ENCODE measurements at places on chromosomes 5 and 9.

DNA sequence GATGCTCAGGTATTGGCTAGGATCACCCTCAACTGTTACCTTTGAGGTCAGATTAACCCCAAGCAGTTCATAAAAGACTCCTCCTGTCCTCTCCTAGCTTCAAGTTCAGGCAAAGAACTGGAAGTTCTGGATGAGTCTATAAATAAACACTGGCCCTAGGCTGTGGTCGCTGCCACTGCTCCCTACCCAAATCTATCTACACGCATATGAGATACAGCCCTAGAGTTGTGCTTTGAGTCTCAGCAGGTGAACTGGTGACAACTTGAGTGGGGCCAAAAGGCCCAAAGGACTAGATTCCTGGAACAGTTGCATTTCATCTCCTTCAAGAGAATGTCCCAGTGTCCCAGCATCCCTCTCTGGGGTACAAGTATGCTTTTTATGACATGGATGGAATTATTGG lies 62.6 kb downstream of the SAXO1 start:
- ATAC-seq: no peak

- no peak for ATAC-seq
Observed at GRCh38 chr9:26129217-26129616, 451.0 kb upstream of the TUSC1 start.

DNA sequence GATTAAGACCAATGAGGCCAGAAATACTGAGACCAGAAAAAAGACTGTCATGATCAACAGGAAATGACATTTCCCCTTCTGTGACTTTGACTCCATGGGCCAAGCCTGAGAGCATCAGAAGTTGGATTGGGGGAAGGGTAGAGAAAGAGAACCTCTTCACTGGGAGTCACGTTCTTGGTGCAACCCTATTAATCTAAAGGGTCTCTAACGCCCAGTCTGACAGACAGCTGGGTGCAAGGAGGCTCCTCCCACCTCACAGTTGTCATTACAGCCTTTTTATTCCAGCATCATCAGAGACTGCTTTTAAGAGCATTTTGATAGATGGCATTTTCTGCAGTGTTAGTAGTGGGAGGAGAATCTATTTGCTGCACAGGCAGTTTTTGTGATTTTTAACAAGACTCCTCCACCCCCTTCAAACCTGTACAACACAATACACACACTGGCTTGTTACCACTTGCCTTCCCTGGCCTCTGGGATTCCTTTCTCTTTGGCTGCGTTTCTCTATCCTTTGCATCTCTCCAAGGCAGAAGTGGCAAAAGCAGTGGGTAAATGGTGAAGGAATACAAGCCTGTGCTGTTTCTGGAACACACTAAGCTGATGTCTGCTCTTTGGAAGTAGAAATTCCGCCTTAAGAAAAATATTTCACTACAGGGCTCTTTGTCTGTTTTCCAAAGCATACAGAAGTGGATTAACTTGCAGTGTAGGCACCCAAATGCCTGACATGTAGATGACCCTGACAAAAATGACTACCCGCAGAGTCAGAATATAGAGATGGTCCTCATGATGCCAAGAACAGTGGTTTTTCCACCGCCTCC lies 310.4 kb upstream of the ZNF608 start:
- no peak for ATAC-seq

DNA sequence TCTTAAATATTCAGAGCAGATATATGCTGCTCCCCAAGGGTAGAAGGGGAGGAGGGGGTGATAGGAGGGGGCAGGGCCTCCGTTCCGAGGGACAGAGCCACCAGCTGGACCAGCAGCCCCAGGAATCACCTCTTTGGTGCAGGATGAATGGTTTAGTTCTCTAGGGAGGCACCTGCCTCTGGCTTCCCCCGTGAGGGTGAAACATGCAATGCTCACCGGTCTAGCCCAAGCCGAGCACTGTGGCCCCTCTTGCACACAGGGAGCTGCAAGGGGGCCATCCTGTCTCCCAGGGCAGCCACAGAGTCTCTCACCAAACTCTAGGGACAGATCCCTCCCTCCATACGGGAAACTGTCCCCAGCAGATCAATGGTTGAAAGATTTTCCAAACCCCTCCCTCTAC lies 163.7 kb downstream of the DAB2IP start:
- no peak for ATAC-seq

DNA sequence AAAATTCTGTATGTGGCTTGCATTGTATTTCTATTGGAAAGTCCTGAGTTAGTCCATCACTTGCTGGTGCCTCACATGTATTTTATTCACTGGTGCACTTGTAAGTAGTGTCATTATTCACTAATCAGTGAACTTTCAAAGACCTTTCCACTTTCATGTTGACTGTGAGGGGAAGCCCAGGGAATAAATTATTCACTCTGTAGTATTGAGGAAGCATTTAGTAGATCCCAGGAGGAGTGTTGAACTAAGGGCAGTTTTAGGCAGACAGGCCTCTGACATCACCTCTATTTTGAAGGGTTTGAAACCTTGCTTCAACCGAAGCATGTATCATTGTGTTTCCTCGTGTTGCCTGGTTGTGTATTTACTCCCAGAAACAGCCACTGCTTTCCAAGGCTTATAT lies 705.4 kb upstream of the RIOK2 start:
- ATAC-seq: no peak

Data from gastroesophageal sphincter (tissue), 4 donors.